ENCODE measurements at places on chromosomes 1 and 21.
A peak's percentile ranks its signal among the peaks of the same experiment; 100 is the strongest.

DNA sequence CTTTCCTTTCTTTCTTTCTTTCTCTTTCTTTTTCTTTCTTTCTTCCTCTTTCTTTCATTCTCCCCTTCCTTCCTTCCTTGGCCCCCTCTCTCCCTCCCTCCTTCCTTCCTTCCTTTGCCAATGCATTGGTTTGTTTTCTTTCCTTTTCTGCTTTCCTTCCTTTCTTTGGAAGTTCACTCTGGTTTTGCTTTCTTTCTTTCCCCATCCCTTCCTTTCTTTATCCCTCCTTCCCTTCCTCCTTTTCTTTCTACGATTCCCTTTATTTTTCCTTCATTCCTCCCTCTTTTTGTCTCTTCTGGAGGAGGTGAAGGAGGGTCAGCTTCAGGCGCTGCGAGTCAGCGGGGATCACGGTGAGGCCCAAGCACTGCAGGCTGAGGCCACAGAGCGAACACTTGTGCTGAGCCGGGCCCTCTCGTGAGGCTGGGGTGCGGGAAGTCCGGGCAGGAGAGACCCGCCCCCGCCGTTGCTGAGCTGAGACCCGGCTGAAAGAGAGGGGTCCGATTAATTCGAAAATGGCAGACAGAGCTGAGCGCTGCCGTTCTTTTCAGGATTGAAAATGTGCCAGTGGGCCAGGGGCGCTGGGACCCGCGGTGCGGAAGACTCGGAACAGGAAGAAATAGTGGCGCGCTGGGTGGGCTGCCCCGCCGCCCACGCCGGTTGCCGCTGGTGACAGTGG lies 1.5 kb downstream of the SIM2 start:
- DNase-seq = no peak

DNA sequence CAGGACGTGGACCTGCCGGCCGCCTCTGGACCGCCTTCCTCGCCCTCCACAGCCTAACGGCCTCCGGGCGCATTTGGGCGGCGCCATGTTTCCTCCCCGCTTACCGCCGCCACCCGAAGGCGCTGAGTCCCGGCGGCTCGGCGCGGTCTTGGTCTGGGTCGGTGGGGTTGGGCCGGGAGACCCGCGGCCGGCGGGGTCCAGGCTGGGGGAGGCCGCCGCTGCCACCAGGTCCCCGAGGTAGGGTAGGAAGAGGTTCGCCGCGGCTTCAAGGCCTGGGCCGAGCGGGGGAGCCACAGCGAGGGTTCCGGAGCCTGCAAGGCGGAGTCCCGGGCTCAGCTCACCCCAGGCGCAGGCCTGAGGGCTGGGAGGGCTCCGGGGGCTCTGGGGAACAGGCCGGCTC lies 5.5 kb downstream of the OR2C3 start:
- no peak for DNase-seq

GRCh38 chr1:214838351-214838750 lies 235.4 kb downstream of the CENPF start:
- peak; percentile 94 for DNase-seq

GRCh38 chr1:118396829-118397495 lies 211.9 kb upstream of the SPAG17 start:
- DNase-seq = no peak

DNA sequence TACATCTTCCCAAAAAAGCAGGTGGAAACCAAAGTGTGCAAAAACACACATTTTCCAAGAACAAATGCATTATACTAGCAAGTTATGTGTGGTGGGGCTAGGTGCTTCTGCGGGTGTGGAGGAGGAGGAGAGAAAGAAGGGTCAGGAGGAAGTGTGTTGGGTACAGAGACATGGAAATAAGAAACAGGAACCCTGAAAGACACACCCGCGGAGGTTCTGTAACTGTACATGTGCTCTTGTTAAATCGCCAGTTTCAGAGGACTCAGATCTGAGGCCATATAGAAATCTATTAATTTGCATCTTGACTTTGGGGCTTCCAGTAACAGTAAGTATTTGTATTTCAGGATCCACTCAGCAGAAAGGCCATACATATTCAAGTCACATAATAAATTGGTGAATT lies 30.9 kb downstream of the ERG start:
- DNase-seq = no peak

- no peak for DNase-seq
These were observed 43.7 kb upstream of the ABCG1 start for GRCh38 chr21:42175110-42175710.

DNA sequence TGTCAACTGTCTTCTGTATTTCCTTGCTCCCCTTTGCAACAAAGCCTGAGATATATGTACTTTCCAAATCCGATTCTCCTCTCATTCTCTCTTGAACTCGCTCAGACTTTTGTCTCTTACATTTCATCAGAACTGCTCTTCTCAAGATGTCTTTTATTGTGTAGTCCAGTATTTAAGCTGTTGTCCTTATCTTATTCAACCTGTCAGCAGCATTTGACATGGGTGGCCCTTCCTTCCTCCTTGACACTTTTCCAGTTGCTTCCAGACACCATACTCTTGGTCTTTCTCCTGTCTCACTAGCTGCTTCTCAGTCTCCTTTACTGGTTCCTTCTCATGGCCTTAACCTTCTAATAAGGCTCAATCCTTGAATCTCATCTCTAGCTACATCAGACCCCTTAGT lies 47.0 kb downstream of the TSNAX start:
- DNase-seq = no peak

DNA sequence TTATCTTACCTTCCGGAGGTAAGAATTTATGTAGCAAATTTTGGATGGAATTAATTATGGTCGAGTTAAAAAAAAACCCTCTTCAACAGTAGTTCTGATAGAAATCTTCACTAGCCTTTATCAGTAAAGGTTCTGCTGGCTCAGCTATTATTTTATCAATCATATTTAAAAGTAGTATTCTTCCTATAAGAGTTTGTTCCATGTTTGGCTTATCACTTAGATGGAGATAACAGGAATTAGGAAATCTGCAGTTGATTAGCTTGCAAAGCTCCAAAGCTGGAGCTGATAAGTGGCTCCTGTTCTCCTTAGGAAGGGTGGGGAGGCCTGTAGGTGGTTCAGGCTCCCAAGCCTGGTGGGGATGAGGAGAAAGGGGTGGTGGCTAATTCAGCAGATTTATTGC lies 31.5 kb upstream of the DUSP10 start:
- no peak for DNase-seq

DNA sequence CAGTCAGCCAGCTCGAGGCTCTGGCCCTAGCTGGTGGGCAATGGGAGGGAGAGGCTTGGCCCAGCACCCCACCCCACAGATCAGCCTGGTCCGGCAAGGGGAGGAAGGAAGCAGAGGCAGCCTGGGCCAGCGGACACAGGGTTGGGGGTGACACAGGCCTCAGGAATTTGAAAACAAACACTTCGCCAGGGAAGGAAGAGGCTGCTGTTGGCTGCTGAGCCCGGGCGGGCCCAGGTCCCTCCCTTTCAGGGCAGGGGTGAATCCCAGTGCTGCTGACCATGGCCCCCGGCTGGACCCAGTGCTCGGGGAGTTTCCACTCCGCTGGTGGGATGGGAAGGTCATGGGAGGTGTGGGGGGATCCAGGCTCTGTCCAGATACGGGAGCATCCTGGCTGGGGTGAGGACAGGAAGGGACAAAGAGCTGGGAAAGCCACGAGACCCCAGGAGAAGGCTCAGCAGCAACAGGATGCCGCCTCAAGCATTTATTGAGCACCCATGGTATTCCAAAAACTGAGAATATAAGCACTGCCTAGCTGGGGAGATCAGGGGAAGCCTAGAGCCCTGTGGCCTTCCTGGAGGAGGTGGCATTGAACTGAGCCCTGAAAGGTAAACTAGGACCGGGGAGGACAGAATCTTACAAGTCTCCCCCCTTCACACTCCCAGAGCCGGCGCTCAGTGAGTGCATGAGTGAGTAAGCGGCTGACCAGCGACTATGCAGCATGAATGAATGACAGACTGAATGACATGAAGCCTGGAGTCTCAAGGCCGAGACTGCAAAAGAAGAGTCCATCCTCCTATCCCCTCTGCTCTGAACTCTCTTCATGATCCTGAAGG lies 26.2 kb upstream of the EPHA2 start:
- peak; percentile 90 for DNase-seq

- no peak for DNase-seq
These were observed 78.7 kb downstream of the ZP4 start for GRCh38 chr1:237812061-237812460.

GRCh38 chr1:227549892-227550291 lies 13.5 kb upstream of the ZNF678 start:
- DNase-seq = no peak

DNA sequence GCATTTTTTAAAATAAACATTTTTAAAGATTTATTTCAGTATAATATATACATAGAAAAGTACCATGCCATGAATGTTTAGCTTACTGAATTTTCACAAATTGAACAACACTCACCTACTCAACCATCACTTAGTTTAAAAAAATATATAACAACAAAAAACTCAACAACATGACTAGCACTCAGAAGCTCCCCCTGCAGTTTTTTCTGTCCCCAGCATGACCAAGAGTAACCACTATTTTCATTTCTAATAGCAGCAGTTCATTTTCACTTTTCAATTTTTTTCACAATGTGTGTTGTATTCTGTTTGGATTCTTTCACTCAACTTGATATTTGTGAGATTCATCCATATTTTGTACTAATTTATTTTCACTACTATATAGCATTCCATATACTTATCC lies 162.3 kb upstream of the POGK start:
- no peak for DNase-seq

DNA sequence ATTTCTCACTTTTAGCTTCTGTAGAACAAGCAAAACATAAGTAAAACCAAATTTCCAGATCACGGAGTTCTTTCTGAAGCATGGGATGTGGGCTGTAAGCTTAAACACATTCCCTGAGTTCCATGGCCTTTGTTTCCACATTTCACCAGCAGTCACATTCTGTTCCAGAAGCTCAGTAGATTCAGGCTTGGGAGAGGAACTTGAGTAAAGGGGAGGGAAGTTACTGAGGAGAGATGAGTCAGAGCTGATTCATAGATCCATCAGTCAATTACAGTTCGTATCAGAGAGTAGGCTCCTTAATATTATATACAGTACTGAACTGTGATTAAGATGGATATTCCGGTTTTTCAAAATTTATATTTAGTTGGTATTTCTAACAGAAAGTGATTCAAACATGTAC lies 614.3 kb downstream of the NCAM2 start:
- DNase-seq = peak; percentile 85

GRCh38 chr1:42936309-42937078 lies 22.2 kb downstream of the SLC2A1 start:
- peak; percentile 88 for DNase-seq

DNA sequence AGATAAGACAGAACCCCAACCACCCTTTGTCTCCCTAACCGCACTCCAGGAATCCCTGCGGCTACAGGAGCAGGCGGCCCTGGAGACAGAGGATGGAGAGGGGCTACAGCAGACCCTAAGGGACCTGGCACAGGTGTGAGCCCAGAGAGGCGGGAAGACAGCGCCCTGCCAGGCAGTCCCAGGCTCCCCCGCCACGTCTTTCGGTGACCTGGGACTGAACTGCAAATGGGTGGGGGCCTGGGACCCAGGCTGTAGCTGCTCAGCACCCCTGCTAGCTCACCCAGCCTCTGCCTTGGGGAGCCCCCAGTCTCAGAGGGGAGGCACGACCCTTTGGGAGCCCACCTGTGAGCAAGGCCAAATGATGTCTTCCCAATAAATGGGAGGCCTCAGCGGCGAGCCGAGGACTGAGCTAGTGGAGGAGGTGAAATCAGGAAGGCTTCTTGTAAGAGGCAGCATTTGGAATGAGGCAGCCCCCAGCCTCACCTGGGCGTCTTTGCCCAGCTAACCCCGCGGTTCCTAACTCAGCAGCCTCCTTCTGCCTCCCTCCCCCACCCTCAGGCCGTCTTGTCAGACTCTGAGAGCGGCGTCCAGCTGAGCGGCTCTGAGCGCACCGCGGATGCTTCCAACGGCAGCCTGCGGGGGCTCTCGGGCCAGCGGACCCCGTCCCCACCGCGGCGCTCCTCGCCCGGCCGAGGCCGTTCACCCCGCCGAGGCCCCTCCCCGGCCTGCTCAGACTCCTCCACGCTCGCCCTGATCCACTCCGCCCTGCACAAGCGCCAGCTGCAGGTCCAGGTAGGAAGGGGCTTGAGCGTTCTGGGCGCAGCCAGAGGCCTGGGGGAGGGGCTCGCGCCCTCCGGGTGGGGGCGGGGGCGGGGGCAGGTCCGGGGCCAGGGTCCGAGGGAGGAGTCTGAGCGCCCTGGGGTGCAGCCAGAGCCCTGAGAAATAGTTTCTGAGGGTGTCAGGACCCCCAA lies 16.9 kb downstream of the CROCC start:
- DNase-seq = no peak

DNA sequence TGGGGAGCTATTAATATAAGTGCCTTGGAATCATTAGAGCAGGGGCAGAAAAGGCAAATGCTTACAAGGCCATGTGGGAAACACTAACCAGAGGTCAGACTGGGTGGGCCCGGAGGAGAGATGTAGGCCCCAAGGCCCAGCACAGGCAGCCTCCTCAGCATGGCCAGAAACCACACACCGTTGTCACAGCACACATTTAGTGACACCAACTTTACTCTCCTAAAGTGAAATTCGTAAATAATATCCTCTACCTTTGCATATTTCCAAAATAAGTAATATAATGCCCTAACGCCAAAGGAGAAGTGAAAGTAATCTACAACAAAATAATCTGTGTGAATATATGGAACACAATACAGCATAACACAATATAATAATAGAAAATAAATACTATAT lies 62.6 kb downstream of the KIF21B start:
- DNase-seq = no peak

- DNase-seq = no peak
These were observed 25.9 kb downstream of the S100A6 start for GRCh38 chr1:153509729-153510354.

- no peak for DNase-seq
These were observed 10.2 kb downstream of the USP16 start for GRCh38 chr21:29034678-29035077.

DNA sequence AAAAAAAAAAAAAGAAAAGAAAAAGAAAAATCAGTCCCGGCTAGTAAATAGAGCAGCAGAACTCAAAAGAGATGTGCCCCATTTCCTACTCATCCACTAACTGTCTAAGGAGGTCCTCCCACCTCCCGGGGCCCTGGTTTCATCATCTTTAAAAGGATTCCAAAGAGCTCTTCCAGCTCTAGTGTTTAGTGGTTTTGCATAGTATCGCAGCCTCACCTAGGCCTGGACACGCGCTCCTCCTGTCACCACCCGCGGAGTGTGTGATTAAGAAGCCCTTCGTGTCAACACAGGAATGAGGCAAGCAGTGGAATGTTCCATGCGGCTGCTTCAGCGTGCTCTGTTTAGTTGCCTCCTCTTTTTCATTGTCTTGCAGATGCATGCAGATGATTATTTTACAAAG lies 49.0 kb downstream of the LBR start:
- DNase-seq = peak; percentile 86
